ENCODE measurements at places on chromosomes 16 and 17. TPM values are rescaled to one million over a fixed set of nuclear protein-coding genes. Genes with fewer than 3 reads are reported as not detected.

DNA sequence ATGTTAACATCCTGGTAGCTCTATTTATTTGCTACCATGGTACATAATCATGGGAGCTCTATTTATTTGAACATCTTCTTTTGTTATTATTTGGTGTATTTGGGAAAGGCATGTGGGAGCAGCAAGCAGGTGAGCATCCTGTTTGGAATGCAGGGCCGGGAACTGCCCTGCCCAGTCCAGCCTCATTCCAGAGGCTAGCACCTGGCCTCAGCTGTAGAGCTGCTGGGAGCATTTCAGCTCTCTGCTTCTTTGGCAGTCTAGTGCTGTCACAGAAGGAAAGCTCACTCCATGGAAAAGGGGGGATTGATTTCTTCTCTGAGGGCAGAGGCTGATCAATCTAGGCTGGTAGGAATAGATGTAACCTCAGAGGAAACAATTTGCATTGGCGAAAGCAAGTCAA, 112.5 kb downstream of the WWOX start:
- no peak overlapping the region for H3K4me3 ChIP-seq
- no peaks in the 10 kb centered on the region for H3K36me3 ChIP-seq
- H3K27me3 ChIP-seq, result no peaks in the 10 kb centered on the region
- peaks cover 32% of the 10 kb centered on the region for H3K4me1 ChIP-seq
- peak; percentile 38 for DNase-seq

- peaks cover 17% of the 10 kb centered on the region for H3K4me1 ChIP-seq
- no peaks in the 10 kb centered on the region for H3K27me3 ChIP-seq
- DNase-seq, result no peak
- no peaks in the 10 kb centered on the region for H3K36me3 ChIP-seq
- no peak overlapping the region for H3K27ac ChIP-seq
These were observed 19.3 kb upstream of the MTMR4 start for GRCh38 chr17:58533616-58534188.

DNA sequence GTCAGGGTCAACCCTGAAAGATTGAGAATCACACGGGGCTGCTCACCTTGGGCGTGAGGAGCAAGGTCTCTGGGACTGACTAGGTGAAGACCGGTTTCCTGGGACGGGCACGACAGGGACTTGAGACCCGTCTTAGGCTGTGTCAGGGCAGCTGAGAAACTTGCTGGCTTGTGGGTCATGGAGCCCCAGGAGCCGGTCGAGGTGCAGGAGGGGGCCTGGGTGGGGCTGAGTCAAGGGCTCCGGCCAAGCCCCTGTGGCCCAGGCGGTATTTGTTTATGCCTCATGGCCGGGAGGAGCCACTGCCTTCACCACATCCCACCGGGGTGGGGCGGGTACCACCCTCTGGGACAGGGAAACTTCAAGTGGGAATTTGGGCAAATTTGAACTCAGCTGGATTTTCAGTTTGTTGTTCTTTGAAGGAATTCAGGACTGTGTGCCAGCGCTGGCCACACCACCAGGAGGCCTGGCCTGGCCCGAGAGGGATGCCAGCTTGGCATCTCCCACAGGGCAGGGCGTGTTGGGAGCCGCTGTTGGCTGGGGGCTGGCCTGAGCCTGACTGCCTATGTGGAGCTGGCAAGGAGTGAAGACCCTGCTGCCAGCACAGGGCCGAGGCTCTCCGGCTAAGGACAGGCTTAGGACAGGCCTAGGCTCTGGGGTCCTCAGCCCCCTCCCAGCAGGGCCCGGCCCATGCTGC, 116.1 kb downstream of the METRNL start:
- peaks cover 3% of the 10 kb centered on the region for H3K27me3 ChIP-seq
- peak; percentile 82 for DNase-seq
- no peaks in the 10 kb centered on the region for H3K36me3 ChIP-seq
- H3K4me1 ChIP-seq, result peaks cover 11% of the 10 kb centered on the region

Gene RAB11FIP4
- total RNA-seq, result 2.8 TPM

GRCh38 chr16:23145608-23146007, 3.6 kb downstream of the USP31 start:
- H3K27me3 ChIP-seq, result no peaks in the 10 kb centered on the region
- peak overlapping the region; percentile 91 for H3K27ac ChIP-seq
- H3K36me3 ChIP-seq, result peaks cover 9% of the 10 kb centered on the region
- peaks cover 19% of the 10 kb centered on the region for H3K4me1 ChIP-seq
- peak; percentile 85 for DNase-seq

GRCh38 chr17:81419886-81420768, 24.9 kb downstream of the BAHCC1 start:
- peaks cover 14% of the 10 kb centered on the region for H3K4me1 ChIP-seq
- no peaks in the 10 kb centered on the region for H3K27me3 ChIP-seq
- no peaks in the 10 kb centered on the region for H3K36me3 ChIP-seq
- peak; percentile 50 for DNase-seq
- peak overlapping the region; percentile 59 for H3K4me3 ChIP-seq
- no peak overlapping the region for H3K27ac ChIP-seq

DNA sequence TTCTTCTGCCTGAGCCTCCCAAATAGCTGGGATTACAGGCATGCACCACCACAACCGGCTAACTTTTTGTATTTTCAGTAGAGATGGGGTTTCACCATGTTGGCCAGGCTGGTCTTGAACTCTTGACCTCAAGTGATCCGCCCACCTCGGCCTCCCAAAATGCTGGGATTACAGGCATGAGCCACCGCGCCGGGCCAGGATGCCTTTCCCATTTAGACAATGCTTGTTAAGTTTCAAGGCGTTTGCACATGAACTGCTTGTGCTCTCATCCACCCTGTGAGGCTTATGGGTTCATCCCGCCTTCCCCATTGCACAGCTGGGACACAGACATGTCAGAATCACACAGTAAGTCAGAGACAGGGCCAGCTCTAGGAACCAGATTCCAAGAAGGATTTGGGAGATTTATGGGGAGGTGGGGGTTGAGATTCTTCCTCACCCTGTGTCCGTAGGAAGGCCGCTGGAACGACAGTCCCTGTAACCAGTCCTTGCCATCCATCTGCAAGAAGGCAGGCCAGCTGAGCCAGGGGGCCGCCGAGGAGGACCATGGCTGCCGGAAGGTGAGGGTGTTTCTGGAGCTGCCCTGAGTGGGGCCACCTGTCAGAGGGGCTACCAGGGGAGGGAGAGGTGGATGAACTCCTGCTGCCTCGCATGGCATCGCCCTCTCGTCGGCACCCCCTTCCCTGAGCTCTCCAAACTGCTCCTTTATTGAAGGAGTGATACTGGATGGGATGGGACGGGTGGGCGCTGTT, 46.3 kb downstream of the MRC2 start:
- H3K36me3 ChIP-seq, result peaks cover 6% of the 10 kb centered on the region
- no peaks in the 10 kb centered on the region for H3K27me3 ChIP-seq
- DNase-seq, result no peak

GRCh38 chr17:76198702-76199101, 41.6 kb downstream of the RNF157 start:
- no peaks in the 10 kb centered on the region for H3K36me3 ChIP-seq
- H3K27me3 ChIP-seq, result no peaks in the 10 kb centered on the region
- DNase-seq, result no peak
- no peaks in the 10 kb centered on the region for H3K4me1 ChIP-seq
- no peak overlapping the region for H3K4me3 ChIP-seq

GRCh38 chr16:85451641-85452363, 161.3 kb upstream of the GSE1 start:
- H3K36me3 ChIP-seq, result no peaks in the 10 kb centered on the region
- H3K27ac ChIP-seq, result no peak overlapping the region
- no peaks in the 10 kb centered on the region for H3K27me3 ChIP-seq
